ENCODE measurements at places on chromosomes 11 and 22.
A peak's percentile ranks its signal among the peaks of the same experiment; 100 is the strongest.

DNA sequence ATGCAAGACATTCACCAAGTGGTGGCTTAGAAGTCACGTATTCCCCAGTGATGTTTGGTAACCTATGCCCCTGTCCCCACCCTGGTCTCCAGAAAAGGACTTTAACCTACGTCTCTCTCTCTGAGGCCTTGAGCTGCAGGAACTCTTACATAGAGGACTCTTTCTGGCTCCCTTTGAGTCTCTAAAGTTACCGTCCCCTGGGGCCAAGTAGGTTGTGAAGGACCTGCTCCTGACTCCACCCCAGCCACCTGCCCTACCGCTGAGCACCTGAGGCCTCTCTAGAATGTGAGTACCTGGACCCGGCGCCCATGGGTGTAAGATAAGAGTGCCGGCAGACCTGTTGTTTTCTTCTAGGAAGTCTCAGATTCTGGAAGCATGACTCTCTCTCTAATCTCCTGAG is 95.4 kb downstream of the TIMP3 start:
- no peak for DNase-seq

DNA sequence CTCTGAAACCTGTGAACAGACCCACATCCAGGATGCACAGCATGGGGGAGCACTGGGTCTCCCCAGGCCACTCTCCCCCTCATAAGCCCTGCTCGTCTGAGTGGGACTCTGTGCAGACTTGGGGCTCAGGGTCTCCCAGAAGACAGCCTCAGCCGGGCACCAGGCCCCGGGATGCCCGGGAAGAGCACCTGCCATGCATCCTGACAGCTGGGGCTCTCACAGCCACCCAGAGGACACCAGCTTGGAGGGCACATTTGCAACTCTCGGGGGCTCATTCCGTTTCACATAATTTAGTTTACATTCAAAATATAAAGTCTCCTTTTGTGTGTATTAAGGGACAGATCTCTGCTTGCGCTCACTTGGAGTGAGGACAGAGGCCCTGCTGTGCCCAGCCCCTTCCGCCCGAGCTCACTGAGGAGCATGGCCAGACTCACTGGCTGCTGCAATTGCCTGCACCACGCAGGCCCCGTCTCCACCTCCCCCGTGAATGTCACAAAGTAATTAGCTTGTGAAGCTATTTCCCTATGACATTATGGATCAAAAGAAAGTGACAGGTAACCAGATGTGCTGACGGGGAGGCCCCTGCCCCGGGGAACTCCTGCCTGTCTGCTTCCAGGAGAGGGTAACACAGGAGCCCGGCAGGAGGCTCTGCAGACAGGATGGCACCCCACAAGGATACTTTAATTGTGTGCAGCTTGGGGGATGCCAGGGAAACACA is 275.6 kb downstream of the BRD1 start:
- no peak for DNase-seq

DNA sequence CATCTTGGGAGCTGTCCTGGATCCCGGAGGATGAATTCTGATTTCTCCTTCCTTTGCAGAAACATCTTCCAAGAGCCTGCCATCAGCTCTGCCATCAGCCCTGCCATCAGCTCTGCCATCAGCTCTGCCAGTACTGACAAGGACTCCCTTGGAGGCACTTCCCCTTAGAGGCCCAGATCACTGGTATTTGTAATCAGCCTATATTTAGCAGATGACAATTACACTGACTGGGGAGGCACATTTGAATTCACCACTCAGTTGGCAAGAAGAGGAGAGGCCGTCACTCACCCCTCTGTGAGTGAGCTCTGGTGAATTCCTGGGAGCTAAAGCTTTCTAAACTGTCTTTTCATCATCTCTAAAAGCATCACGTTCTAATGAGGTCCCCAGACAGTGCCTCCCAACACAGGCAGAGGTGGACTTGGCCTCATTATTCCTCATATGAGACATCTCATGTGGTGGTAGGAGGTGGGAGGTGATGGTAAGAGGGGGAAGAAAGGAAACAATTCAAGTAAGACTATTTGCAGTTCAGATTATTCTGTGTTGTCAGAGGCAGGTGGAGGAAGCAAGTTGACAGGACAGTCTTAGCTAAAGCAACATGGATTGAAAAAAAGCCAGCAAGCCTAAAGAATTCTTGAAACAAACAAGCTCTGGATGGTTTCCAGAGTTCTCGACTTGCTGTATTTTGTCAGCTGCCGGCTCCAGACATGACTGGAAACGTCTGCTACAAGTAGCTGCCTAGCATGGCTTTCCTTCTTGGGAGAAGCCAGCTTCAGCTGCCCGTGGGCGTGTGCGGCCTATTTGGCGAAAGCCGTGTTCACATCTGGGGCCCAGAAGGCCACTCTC is 771.7 kb downstream of the TBC1D22A start:
- DNase-seq, result no peak

GRCh38 chr11:70542406-70542805 is 144.1 kb downstream of the CTTN start:
- no peak for DNase-seq

DNA sequence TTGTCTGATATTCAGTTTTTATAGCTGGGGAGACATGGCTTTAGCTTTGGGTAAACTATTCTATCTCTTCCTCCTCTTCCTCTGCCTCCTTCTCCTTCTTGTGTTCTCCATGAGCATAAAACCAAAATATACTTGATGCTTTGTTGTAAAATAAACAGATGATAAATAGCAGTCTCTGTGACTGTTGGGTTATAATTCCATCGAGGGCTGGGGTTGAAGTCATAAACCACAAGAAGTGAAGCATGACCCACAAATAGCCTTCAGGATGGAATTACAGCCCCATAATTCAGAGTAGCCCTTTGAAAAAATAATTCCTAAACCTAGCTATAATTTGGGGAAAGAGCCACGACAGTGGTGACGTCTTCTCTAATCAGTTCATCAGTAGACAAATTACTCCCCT is 177.7 kb downstream of the SNX19 start:
- no peak for DNase-seq

GRCh38 chr11:114293201-114293711 is 2.9 kb upstream of the NNMT start:
- no peak for DNase-seq

GRCh38 chr11:29171360-29171950 is 845.4 kb downstream of the KCNA4 start:
- no peak for DNase-seq

- DNase-seq, result no peak
Observed at GRCh38 chr22:46853191-46853590, 90.7 kb downstream of the TBC1D22A start.

DNA sequence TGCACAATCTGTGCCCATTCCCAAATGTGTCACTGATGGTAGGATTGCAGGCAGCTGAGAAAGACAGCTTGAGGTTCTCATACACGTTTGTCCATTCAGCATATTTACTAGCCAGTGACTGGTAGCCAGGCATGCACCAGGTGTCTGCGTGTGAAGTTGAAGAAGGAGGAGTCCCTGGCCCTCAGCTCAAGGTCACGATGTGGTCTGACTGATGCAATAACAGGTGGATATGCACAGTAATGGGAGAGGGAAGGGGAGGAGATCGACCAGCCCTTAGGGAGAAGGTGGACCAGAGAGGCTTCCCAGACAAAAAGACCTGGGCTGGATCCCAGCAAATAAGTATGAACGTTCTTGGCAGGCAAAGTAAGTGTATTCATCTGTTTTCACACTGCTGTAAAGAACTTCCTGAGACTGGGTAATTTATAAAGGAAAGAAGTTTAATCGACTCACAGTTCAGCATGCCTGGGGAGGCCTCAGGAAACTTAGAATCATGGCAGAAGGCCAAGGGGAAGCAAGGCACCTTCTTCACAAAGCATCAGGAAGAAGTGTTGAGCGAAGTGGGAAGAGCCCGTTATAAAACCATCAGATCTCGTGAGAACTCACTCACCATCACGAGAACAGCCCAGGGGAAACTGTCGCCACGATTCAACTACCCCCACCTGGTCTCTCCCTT is 96.0 kb downstream of the MN1 start:
- no peak for DNase-seq

- no peak for DNase-seq
Observed at GRCh38 chr11:94771951-94772350, 3.8 kb downstream of the AMOTL1 start.

DNA sequence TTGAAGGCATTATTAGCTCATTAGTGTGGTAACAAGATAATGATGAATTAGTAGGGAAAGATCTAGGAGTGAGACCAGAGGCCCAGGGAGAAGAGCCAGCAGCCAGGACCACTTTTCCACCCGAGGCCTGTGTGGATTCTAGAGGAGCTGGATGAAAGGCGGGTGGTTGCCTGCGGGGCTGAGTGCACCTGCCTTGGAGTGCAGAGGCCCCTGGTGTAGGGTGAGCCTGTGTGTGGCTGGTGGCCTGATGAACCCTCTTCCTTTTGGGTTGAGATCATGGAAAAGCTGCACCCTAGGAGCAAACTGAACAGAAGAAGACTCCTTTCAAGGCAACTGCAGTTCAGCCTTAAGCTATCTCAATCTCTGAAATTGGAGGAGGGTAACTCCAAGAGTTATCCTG is 5.9 kb upstream of the TP53AIP1 start:
- no peak for DNase-seq

DNA sequence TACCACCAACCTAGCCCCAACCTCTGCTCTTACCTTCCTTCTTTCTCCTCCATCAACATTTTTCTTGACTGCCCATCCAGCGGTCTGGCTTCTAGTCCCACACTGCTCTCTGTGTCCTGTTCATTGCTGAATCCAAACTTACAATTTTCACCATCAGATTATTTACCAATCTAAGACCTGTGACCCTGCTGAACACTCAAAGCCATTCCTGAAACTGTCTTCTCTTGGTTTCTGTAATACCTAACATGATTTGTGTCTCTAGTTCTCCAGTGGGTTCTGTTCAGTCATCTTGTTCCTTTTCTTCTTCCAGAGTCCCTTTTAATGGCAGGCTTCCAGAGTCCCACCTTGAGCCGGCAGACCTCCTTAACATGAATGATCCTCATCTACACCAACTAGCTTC is 24.1 kb downstream of the RRAS2 start:
- no peak for DNase-seq

DNA sequence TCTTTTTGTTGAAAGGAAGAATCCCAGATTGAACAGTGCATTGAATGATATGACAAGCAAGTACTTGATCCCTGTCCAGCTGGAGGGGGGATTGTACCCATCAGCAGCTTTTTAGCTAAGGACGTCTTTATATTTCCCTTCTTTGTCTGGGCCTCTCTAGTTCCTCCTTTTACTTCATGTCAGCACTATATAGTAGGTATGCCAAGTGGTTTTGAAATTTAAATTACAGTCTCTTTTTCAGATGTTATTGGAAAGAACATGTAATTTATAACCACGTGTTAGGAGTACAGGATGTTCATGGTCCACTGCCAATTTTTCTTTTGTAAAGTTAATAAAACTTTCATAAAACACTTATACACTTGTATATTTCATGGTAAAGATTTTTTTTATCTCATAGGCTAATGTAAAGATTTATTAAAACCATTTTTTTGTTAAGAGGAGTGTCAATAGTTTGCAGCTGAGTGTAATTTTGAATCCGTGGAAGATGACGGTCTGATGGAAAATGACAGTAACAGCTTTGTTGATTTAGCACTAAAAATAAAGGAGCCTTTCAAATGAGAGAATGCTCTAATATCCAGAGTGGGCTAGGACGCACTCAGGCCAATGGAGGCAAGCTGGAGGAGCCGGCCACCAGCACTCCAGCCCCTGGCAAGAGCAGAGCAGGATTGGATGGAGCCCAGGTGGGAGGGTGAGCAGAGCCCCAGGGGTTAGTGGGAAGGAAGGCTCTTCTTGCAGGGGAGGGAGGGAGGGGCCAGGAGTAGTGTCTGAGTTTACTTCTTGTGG is 488.3 kb downstream of the INSC start:
- no peak for DNase-seq

DNA sequence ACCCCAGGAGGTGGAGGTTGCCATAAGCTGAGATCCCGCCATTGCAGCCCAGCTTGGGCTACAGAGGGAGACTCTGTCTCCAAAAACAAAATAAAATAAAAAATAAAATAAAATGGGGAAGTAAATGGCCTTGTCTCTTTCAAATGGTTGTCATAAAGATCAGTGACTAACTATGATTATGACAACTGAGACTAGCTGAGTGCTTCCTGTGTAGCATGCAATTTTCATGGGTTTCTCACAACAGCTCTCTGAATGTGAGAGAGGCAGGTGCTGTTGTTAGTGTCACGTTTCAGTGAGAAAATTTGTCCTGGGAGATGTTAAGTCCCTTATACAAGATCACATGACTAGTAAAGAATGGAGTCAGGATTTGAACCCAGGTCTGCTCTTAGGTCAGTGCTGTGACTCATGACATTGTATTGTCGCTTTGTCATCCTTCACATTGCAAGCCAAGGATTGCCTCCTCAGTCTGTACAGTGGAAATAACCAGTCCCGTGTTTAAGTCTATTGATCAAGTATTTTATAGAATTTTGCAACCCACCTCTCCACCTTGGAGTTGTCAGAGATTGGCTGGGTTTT is 163.3 kb upstream of the CCDC90B start:
- DNase-seq, result no peak

GRCh38 chr11:970319-970871 is 44.7 kb downstream of the AP2A2 start:
- DNase-seq, result no peak

- DNase-seq, result no peak
Observed at GRCh38 chr11:115317277-115318185, 186.7 kb downstream of the CADM1 start.

DNA sequence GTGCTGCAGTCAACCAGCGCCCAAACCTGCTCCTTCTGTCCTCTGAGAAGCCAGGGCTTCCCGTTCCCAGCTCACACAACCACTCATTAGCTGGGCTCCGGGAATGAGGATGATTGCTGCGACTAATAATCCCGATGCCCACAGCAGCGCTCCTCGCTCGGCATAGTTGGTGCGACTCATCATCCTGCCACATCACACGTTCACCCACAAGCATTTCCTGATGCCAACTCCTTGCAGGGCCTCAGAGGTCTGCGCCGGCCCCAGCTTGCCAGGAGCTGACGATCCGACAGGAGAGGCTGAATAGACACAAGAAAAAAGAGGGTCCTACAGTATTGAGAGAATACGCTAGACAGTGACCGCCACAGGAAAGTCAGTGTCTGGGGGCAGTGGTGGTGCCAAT is 10.6 kb upstream of the CSNK1E start:
- no peak for DNase-seq

GRCh38 chr11:111155021-111155420 is 90.5 kb upstream of the POU2AF2 start:
- no peak for DNase-seq

GRCh38 chr11:78906566-78906965 is 331.9 kb upstream of the NARS2 start:
- no peak for DNase-seq

GRCh38 chr11:112828421-112828820 is 132.8 kb upstream of the NCAM1 start:
- DNase-seq, result no peak

DNA sequence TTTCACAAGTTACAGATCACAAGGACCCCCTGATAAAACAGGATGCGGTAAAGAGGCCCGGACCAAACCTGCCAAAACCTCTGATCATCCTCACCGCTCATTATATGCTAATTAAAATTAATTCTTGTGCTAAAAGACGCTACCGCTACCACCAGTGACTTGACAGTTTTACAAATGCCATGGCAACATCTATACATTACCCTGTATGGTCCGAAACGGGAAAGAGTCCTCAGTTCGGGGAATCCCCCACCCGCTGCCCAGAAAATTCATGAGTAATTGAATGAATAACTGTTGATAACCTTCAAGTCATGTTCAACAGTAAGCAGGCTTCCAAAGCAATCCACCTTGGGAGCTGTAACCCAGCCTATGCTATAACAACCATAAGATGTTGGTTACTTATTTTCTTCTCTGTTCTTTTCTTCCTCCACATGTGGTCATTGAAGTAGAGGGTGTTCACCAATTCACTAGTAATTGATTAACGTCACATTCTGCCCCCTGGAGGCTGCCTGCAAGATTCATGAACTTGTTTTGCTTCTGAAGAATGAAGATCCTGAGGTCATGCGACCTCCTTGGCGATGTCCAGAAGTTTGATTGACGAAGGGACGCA is 20.6 kb downstream of the APOBEC3H start:
- peak; percentile 65 for DNase-seq
